EH (cell line): ENCODE measurements at places on chromosomes 5 and 9.

DNA sequence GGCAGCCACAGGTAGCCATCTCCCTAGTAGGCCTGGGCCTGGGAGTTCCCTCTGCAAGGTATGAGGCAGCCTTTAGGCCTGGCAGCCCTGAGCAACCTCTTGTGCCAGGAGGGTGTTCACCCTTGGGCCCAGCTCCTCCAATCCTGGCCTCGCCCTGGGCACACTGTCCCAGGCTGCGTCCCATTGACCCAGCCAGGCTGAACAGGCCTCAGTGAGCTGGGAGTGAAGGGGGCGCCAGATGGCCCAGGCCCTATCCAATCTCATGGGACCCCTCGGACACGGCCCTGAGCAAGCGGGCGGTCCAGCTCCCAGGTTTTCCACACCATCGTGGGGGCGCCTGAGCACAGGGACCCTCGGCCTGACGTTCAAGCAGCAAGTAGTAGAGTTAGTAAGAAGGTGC is 14.5 kb downstream of the SH3GLB2 start:
- DNase-seq, result no peak

- DNase-seq, result peak; percentile 85
Measured at GRCh38 chr5:79229357-79230174, 6.4 kb upstream of the JMY start.

DNA sequence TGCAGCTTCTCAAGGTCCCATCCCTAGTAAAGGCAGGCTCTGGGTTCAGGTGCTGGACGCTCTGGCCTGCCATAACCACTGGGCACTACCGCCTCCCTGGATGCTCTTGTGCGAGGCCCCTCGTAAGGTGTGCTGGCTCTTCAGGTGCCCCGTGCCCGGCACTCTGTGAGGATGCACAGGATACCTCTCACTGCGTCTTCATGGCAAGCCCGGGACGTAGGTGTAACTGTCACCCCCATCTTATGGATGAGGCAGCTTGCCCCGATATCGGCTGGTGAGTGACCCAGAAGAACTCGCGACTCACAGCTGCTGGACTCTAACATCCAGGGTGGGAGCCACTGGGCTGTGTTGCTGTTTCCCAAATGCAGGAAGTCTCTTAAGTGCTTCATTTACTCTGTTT is 79.0 kb downstream of the GTF3C4 start:
- DNase-seq, result no peak

- DNase-seq, result no peak
Measured at GRCh38 chr5:176740131-176740701, 70.1 kb upstream of the UNC5A start.
